Panc1 (cell line): ENCODE measurements at places on chromosomes 2 and 18. TPM values are rescaled to one million over a fixed set of nuclear protein-coding genes. Genes with fewer than 3 reads are reported as not detected.

PTPRM gene
- total RNA-seq = 1.6 TPM

SATB2 gene
- total RNA-seq = 43.2 TPM

CXCR1 gene
- total RNA-seq = not detected

EVA1A gene
- total RNA-seq = 0.21 TPM

CNRIP1 gene
- total RNA-seq = not detected

FAP gene
- not detected for total RNA-seq

GPR75 gene
- 2.5 TPM for total RNA-seq

- no peaks in the 10 kb centered on the region for H3K4me1 ChIP-seq
- no peak overlapping the region for H3K27ac ChIP-seq
Measured at GRCh38 chr2:204664708-204665121, 119.4 kb downstream of the PARD3B start.

DNA sequence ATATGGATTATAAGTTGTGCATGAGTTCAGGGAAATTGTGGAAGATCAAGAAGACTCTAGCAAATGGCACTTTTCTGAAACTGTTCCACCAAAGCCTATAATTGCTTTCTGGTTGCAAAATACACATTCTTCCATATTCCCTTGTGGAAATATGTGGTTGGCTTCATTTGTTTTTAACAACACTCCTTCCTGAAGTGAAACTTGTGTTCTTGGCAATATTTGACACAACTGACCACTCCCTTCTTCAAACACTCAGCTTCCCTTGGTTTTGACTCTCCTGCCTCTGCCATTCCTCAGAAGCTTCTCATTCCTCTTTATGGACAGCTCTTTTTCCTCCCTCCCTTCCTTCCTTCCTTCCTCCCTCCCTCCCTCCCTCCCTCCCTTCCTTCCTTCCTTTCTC is 192.3 kb downstream of the PMAIP1 start:
- DNase-seq = no peak
- no peaks in the 10 kb centered on the region for H3K4me1 ChIP-seq
- no peak overlapping the region for H3K4me3 ChIP-seq
- H3K36me3 ChIP-seq = no peaks in the 10 kb centered on the region
- H3K27me3 ChIP-seq = no peaks in the 10 kb centered on the region

- H3K27ac ChIP-seq = no peak overlapping the region
- no peaks in the 10 kb centered on the region for H3K4me1 ChIP-seq
- DNase-seq = no peak
- no peaks in the 10 kb centered on the region for H3K36me3 ChIP-seq
- H3K4me3 ChIP-seq = no peak overlapping the region
Measured at GRCh38 chr2:26456440-26457250, 21.3 kb downstream of the OTOF start.

DNA sequence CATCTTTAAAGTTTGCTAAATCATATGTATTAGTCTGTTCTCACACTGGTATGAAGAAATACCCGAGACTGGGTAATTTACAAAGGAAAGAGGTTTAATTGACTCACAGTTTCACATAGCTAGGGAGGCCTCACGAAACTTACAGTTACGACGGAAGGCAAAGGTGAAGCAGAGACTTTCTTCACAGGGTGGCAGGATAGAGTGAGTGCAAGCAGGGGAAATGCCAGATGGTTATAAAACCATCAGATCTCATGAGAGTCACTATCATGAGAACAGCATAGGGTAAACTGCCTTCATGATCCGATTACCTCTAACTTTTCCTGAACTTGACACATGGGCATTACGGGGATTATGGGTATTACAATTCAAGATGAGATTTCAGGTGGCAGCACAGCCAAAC is 1075.2 kb upstream of the NRXN1 start:
- H3K4me1 ChIP-seq = no peaks in the 10 kb centered on the region
- no peak overlapping the region for H3K4me3 ChIP-seq
- no peak for DNase-seq
- H3K36me3 ChIP-seq = no peaks in the 10 kb centered on the region

- H3K4me3 ChIP-seq = no peak overlapping the region
- no peaks in the 10 kb centered on the region for H3K4me1 ChIP-seq
- no peak for DNase-seq
- no peaks in the 10 kb centered on the region for H3K36me3 ChIP-seq
- no peak overlapping the region for H3K27ac ChIP-seq
Measured at GRCh38 chr2:124666976-124667375, 641.9 kb downstream of the CNTNAP5 start.

DNA sequence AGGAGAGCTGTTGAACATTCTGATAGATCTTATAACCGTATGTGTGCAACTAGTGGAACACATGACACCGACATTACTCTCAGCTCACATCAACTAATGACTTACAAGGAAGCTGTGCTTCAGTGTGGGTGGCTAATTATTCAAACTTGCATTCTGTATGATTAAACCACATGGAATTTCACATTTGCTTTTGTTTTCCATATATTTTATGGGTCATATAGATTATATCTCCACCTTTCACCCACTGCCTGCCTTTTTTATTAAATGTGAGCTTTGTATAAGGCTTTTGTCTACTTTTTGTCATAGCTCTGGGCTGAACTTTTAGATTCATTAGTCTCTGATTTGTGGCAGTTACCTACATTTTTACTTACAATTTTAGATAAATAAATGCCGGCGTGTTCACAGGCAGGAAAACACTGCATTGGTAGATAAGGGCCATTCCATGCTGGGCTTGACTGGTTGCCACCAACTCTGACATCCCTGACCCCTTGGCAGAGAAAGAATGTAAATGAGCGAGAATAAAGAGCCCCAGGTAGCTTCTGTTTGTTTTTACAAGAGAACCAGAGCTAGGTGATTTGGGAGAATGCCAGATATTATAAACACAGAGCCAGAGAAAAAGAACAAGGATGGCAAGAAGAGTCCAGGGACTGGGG is 35.7 kb downstream of the LYPD6 start:
- no peaks in the 10 kb centered on the region for H3K36me3 ChIP-seq
- H3K4me3 ChIP-seq = no peak overlapping the region
- H3K27me3 ChIP-seq = no peaks in the 10 kb centered on the region; the same call in 1 of the 2 replicates

GRCh38 chr2:171244970-171245782 is 84.5 kb upstream of the TLK1 start:
- no peak overlapping the region for H3K27ac ChIP-seq
- DNase-seq = no peak
- no peaks in the 10 kb centered on the region for H3K27me3 ChIP-seq
- H3K36me3 ChIP-seq = no peaks in the 10 kb centered on the region
- H3K4me3 ChIP-seq = no peak overlapping the region
- no peaks in the 10 kb centered on the region for H3K4me1 ChIP-seq

GRCh38 chr2:31166925-31167324 is 28.7 kb upstream of the GALNT14 start:
- no peak overlapping the region for H3K4me3 ChIP-seq
- H3K27me3 ChIP-seq = peaks cover 2% of the 10 kb centered on the region

- no peaks in the 10 kb centered on the region for H3K27me3 ChIP-seq
- no peak overlapping the region for H3K27ac ChIP-seq
- H3K4me3 ChIP-seq = no peak overlapping the region
Measured at GRCh38 chr2:196510246-196510645, 129.3 kb upstream of the CCDC150 start.

GRCh38 chr2:8729939-8730338 is 48.1 kb downstream of the ID2 start:
- no peaks in the 10 kb centered on the region for H3K27me3 ChIP-seq
- no peak overlapping the region for H3K4me3 ChIP-seq
- no peak for DNase-seq

- no peak for DNase-seq
- no peaks in the 10 kb centered on the region for H3K36me3 ChIP-seq
- H3K4me3 ChIP-seq = no peak overlapping the region
- H3K27me3 ChIP-seq = no peaks in the 10 kb centered on the region
- H3K4me1 ChIP-seq = no peaks in the 10 kb centered on the region
Measured at GRCh38 chr2:18924386-18924785, 335.0 kb upstream of the NT5C1B start.

- no peaks in the 10 kb centered on the region for H3K36me3 ChIP-seq
- no peaks in the 10 kb centered on the region for H3K4me1 ChIP-seq
- H3K27ac ChIP-seq = no peak overlapping the region
- no peak overlapping the region for H3K4me3 ChIP-seq
Measured at GRCh38 chr2:88608184-88608583, 19.1 kb downstream of the EIF2AK3 start.

DNA sequence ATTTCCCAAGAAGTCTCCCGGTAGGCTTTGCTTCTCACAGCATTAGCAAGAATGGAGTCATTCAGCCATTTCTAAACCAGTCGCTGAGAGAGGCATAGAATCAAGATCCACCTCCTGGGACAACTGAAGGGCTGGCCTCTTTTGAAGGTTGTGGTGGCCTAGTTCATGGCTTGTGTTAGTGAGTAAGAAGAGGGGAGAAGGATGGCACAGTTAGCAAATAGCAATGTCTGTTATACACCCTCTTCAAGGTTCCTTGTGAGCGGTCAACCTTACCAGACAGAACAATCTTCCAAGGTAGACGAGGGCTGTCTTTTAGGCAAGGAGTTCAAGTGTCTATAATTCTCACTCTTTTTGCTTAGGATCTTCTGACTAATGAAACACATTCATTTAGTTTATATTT is 35.4 kb upstream of the DNAH7 start:
- no peak overlapping the region for H3K4me3 ChIP-seq
- DNase-seq = no peak
- H3K27ac ChIP-seq = no peak overlapping the region
- no peaks in the 10 kb centered on the region for H3K36me3 ChIP-seq

- H3K27ac ChIP-seq = no peak overlapping the region
- H3K4me3 ChIP-seq = no peak overlapping the region
- no peaks in the 10 kb centered on the region; the same call in 1 of the 2 replicates for H3K27me3 ChIP-seq
- no peaks in the 10 kb centered on the region for H3K4me1 ChIP-seq
- H3K36me3 ChIP-seq = no peaks in the 10 kb centered on the region
Measured at GRCh38 chr2:129160879-129161278, 818.6 kb upstream of the RAB6C start.

DNA sequence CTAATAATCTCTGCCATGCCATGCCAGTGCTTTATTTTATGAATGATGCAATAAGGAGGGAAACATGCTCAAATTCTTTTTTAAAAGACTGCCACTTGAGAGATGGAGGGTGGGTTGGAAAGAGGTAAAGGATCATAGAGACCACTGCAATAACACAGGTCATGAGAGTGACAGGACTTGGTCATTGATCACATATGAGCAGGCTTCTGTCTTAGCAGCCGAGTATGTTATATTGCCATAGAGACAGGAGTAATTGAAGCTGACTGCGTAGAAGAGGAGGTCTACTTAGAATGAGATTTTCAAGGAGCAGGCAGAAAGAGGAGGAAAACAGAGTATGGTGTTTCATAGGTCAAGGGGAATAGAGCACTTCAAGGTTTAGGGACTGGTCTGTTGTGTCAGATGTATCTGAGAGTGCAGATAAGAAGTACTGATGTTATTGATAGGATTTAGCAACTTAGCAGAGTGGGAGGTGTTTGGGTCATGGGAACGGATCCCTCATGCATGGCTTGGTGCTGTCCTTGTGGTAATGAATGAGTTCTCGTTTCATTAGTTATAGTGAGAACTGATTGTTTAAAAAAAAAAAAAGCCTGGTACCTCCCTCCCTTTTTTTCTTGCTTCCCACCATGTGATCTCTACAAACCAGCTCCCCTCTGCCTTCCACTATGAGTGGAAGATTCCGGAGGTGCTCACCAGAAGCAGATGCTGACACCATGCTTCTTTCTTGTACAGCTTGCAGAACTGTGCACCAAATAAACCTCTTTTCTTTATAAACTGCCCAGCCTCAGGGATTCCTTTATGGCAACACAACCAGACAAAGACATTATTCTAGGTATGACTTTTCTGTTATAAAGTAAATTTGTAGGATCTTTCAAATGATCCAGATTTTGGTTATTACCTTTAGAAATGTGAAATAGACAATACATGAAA is 32.8 kb downstream of the UGP2 start:
- H3K4me3 ChIP-seq = no peak overlapping the region
- no peaks in the 10 kb centered on the region for H3K27me3 ChIP-seq
- no peak overlapping the region for H3K27ac ChIP-seq
- no peak for DNase-seq
- H3K36me3 ChIP-seq = no peaks in the 10 kb centered on the region
- H3K4me1 ChIP-seq = no peaks in the 10 kb centered on the region

DNA sequence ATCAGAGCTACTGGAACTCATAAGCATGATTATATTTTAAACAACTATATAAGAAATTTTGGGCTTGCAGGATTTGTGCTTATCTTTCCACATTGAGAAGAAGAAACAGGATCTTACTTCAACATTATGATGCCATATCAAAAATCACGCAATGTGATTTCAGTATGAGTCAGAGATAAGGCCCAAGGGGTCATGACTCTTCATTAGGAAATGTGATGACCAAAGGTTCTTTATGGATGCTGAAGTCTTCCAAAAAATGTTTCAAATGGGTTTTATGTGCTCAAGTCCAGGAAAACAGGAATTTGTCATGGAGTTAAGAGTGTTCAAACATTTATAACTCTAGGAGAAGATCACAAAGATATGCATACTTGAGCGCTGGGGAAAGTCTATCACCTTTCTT is 7.8 kb upstream of the SERPINB2 start:
- no peak for DNase-seq
- H3K27ac ChIP-seq = no peak overlapping the region
- H3K4me1 ChIP-seq = no peaks in the 10 kb centered on the region
- H3K4me3 ChIP-seq = no peak overlapping the region
- H3K36me3 ChIP-seq = no peaks in the 10 kb centered on the region

GRCh38 chr18:77897606-77898005 is 648.0 kb downstream of the GALR1 start:
- no peak for DNase-seq
- H3K4me3 ChIP-seq = no peak overlapping the region
- H3K36me3 ChIP-seq = no peaks in the 10 kb centered on the region
- peaks cover 14% of the 10 kb centered on the region for H3K27me3 ChIP-seq

GRCh38 chr2:239890206-239890746 is 134.9 kb downstream of the NDUFA10 start:
- DNase-seq = no peak

DNA sequence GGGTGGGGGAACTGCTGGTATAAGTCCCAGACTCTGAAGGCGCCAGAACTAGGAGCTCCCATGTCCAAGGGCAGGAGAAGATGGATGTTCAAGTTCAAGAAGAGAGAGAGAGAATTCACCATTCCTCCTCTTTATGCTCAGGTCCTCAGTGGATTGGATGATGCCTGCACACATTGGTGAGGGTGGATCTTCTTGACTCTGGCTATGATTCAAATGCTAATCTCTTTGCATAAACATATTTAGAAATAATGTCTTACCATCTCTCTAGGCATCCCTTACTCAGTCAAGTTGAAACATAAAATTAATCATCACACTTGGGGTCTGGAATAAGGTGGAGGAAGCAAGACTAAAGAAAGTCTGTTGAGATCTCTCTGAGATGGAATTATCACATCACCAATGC is 210.6 kb upstream of the CHST9 start:
- H3K27ac ChIP-seq = no peak overlapping the region
- H3K4me1 ChIP-seq = no peaks in the 10 kb centered on the region
- no peaks in the 10 kb centered on the region for H3K36me3 ChIP-seq
- H3K27me3 ChIP-seq = no peaks in the 10 kb centered on the region
